ENCODE measurements at places on chromosomes 3 and 15.

DNA sequence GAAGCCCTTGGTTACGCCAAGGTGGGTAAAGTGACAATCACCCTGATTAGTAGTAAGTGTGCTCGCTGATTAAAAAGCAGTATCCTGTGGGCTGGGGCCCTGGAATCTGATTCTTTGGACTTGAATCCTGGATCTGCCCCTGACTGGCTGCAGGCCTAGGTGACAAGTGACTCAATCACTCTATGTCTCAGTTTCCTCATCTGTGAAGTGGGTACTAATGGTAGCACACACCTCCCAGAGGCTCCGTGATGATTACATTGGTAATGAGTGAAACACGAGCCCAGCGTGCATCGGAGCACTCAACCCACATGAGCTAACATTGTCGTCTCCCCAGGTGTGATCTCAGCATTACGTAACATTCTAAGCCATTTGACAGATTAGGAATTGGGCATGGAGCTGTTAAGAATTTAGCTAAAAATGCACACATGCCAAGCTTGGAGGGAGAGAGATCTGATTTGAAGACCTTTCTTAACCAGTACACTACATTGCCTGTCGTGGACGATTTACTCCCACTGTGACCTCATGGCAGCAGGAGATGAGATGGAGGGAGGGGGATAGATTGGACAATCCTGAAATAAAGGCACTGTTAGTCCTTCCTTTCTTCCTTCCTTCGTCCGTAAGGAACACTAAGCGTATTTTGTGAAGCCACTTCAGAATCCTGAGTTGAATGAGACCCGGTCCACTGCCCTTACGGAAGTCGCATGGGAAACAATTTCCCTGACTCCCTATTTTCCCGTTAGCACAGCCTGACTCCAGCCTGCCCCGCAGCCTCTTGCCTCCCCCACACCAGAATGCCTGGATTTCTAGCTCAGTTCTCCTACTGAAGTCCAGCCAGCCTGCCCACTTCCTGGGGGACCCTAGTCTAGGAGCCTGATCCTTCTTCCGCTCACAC is 32.1 kb downstream of the MGLL start:
- DNase-seq: no peak

DNA sequence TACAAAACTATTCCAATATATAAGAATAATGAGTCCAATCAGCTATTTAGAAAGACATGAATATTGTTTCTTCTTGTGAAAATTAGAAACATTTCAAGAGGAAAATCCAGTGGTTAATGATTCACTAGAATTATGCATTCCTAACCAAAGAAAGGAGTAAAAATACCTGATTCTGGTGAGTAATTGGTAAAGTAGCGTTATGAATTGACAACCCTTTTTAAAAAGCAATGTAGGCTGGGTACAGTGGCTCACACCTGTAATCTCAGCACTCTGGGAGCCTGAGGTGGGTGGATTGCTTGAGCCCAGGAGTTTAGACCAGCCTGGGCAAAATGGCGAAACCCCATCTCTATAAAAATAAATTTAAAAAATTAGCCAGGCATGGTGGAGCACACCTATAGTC is 43.3 kb downstream of the TOPAZ1 start:
- DNase-seq: no peak

- DNase-seq: no peak
Measured at GRCh38 chr3:112143251-112143650, 10.2 kb upstream of the GCSAM start.

GRCh38 chr3:35678643-35679161 is 39.4 kb downstream of the ARPP21 start:
- DNase-seq: no peak

- no peak for DNase-seq
Measured at GRCh38 chr3:115436767-115437301, 186.5 kb upstream of the GAP43 start.

DNA sequence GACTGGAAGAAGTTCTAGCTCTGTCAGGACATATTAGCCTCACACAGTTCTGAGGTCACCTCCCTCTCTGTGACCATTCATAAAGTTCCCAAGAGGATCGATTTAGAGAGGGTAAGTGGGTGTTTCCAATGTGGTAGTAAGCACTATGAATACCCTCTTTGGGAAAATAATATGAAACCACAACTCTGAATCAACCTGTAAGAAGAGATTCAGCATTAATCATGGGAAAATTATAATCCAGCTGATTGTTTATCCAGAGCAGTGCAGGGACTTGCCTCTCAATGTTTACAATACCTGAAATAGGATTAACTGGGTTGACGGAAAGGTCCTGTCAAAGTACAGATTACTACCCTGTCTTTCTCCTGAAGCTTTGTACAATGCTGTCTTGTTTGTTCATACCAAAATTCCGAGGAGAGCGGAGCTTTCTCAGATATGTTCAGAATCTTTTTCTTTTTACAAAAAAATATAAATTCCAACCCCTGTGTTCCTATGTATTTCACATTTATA is 302.9 kb upstream of the DPPA4 start:
- no peak for DNase-seq

- no peak for DNase-seq
Measured at GRCh38 chr3:21411058-21411457, 340.0 kb downstream of the ZNF385D start.

DNA sequence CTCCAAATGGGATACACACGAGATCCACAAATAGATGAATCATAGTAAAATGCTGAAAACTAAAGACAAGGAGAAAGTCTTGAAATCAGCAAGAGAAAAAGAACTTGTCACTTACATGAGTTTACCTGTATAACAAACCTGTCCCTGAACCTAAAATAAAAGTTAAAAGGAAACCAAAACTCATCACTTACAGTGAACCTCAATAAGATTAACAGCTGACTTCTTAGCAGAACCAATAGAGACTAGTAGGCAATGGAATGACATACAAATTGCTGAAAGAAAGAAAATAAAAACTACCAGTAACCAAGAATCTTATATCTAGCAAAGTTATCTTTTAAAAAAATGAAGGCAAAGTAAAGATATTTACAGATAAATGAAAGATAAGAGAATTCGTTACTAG is 27.4 kb downstream of the SEC22A start:
- no peak for DNase-seq

DNA sequence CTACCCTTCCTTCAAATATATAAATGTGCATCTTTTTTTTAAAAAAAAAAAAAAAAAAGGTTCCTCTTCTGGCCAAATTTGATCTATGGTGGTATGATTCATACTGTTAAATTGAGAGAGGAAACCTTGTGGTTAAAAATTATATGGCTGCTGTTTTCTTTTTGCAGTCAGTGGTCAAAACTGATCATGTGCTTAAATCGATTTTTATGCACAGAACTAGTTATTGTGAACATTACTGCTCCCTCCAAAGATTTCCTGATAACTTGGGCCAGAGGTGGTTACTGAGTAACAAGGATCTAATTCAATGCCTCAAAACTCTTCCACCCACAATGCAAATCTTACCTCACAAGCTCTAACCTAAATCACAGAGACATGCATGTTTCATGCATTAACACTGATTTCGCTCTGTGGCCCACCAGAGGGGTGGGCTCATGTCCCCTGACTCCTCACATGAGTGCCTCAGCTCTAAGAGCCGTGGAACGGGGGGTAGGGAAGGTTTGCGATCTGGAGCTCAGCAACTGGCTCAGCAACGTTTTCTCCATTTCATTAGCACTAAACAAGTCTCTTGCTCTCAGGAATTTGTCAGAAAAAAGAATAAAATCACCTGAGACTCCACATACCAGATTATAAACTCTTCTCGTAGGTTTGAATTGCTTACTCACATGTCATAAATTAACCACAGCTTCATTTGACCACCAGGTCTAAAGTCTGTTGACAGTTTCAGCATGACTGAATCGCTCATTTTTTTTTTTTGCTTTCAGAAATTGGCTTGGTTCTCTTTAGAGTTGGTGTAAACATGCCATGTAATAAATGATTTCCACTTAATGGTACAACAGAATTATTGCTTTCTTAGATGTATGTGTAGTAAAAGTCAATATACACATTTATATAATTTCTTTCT is 280.4 kb downstream of the CD47 start:
- DNase-seq: no peak

DNA sequence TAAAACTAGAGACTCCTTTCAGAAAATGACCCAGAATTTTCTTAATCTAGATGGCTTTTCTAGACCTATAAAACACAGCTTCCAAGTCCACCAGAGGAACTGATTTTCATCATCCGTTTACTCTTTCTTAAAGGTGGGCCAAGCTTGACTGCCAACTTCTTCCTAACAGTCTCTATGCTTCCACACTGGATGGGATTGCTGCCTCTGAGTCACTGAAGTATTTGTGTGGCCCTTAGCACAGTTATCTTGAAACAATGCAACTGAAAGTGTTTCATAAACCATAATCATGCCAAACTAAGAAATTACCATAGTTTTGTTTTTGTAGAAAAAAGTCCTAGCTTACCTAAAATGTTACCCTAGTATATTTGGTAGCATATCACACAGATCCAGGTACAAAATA is 985.7 kb downstream of the TUSC7 start:
- DNase-seq: no peak

GRCh38 chr3:177483182-177483967 is 286.1 kb upstream of the TBL1XR1 start:
- DNase-seq: no peak

GRCh38 chr3:53589201-53589600 is 94.8 kb downstream of the CACNA1D start:
- no peak for DNase-seq

DNA sequence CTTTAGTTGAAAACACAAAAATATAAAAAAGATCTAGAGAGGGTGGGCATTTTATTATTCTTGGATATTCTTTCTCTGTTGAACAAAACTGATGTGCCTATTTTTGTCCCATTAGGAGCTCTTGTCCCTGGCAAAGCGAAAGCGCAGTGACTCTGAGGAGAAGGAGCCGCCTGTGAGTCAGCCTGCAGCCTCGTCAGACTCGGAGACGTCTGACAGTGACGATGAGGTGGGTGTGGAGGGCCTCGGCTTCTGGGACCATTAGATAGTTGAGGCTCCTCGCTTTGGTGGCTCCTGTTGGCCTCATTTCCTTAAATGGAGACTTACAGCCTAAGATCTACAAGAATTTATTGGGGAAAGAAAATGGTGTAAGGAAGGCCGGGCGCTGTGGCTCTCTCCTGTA is 21.3 kb downstream of the RTF1 start:
- no peak for DNase-seq

All from CD4-positive, alpha-beta T cell treated with Interferon alpha-2 for 1 hour (primary cell).